ENCODE measurements at places on chromosomes 13 and 19. TPM values are rescaled to one million over a fixed set of nuclear protein-coding genes. Genes with fewer than 3 reads are reported as not detected.

MOB3A gene
- 235 TPM for total RNA-seq

DNA sequence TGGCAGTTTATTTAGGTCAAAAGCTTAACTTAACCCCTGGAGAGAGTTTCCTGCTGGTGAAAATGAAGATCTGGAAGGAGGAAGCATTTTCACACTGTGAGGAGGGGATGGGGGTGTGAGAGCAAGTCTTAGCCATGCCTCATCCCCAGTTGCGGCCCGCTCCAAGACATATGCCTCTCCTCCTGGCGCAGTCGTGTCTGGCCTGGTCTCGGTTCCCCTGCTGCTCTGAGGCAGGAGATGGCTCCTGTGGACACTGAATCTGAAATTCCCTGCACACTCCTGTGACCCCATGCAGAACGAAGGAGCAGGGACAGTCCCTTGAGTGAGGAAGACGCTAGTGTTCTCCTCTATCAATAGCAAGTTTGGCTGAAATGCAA lies 360 bp upstream of the ZNF69 start:
- peak overlapping the region; percentile 74 for H3K27ac ChIP-seq
- peaks cover 21% of the 10 kb centered on the region for H3K4me1 ChIP-seq
- peak overlapping the region; percentile 81 for H3K4me3 ChIP-seq
- no peak for DNase-seq
- H3K27me3 ChIP-seq: peaks cover 7% of the 10 kb centered on the region

DPF1 gene
- total RNA-seq: 0.29 TPM

GRCh38 chr19:54430306-54431254 lies 15.3 kb downstream of the TTYH1 start:
- no peak overlapping the region for H3K27ac ChIP-seq
- peaks cover 8% of the 10 kb centered on the region for H3K27me3 ChIP-seq
- H3K4me3 ChIP-seq: no peak overlapping the region
- peak; percentile 46 for DNase-seq
- H3K4me1 ChIP-seq: peaks cover 14% of the 10 kb centered on the region

ZSWIM9 gene
- total RNA-seq: 9.0 TPM

LRRC25 gene
- 0.53 TPM for total RNA-seq

- H3K4me1 ChIP-seq: peaks cover 46% of the 10 kb centered on the region
- H3K27ac ChIP-seq: no peak overlapping the region
- H3K4me3 ChIP-seq: peak overlapping the region; percentile 69
Measured at GRCh38 chr19:10514211-10515145, 2.8 kb downstream of the S1PR5 start.

GRCh38 chr19:41529484-41530183 lies 46.3 kb upstream of the CEACAM21 start:
- no peak for DNase-seq
- H3K4me1 ChIP-seq: peaks cover 60% of the 10 kb centered on the region
- H3K36me3 ChIP-seq: peaks cover 25% of the 10 kb centered on the region
- H3K27me3 ChIP-seq: peaks cover 40% of the 10 kb centered on the region

GRCh38 chr13:98648686-98649085 lies 71.8 kb upstream of the STK24 start:
- no peak overlapping the region for H3K27ac ChIP-seq
- H3K4me1 ChIP-seq: peaks cover 2% of the 10 kb centered on the region
- H3K36me3 ChIP-seq: no peaks in the 10 kb centered on the region
- no peak overlapping the region for H3K4me3 ChIP-seq
- no peak for DNase-seq

ZNF492 gene
- total RNA-seq: 2.1 TPM

GRCh38 chr13:84569366-84569765 lies 687.1 kb upstream of the SLITRK1 start:
- H3K4me1 ChIP-seq: no peaks in the 10 kb centered on the region
- DNase-seq: no peak
- H3K27me3 ChIP-seq: no peaks in the 10 kb centered on the region
- H3K36me3 ChIP-seq: no peaks in the 10 kb centered on the region
- H3K27ac ChIP-seq: no peak overlapping the region

GRCh38 chr19:35404879-35405622 lies 34.2 kb downstream of the GPR42 start:
- peaks cover 2% of the 10 kb centered on the region for H3K4me1 ChIP-seq
- no peak overlapping the region for H3K27ac ChIP-seq
- H3K4me3 ChIP-seq: no peak overlapping the region
- H3K27me3 ChIP-seq: peaks cover 12% of the 10 kb centered on the region
- H3K36me3 ChIP-seq: no peaks in the 10 kb centered on the region

DNA sequence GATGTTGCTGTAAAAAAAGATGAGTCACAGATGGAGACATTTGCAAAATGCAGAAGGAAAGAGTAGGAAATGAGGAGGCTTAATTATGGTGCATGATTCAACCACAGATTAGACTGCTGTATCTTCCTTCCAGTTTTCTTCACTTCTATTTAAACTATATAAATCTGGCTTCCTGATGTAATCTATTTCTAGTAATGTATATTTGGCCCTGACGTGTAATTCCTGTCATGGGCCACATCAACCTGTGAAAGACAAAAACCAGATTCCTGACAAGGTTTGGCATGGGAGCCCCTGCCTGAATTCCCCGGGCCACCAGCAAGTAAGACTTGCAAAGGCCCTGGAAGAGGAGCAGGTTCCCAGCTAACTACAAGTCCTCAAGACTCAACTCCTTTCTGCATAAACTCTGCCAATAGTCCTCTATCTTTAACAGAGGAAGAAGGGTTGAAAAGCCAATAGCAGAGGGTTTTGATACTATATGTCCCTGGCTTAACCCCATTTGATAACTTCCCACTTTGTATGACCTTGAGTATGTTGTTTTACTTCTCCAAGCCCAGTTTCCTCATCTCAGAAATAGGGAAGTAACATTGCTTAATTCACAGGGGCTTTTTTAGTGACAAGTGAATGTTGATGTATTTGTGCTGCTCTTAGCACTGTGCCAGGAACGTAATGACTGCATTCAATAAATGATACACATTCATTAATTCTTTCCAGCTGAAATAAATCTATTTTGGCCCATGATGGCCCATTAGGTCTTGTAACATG lies 172.7 kb downstream of the SPRY2 start:
- no peaks in the 10 kb centered on the region for H3K27me3 ChIP-seq
- H3K27ac ChIP-seq: no peak overlapping the region
- no peaks in the 10 kb centered on the region for H3K36me3 ChIP-seq
- H3K4me1 ChIP-seq: peaks cover 2% of the 10 kb centered on the region

DNA sequence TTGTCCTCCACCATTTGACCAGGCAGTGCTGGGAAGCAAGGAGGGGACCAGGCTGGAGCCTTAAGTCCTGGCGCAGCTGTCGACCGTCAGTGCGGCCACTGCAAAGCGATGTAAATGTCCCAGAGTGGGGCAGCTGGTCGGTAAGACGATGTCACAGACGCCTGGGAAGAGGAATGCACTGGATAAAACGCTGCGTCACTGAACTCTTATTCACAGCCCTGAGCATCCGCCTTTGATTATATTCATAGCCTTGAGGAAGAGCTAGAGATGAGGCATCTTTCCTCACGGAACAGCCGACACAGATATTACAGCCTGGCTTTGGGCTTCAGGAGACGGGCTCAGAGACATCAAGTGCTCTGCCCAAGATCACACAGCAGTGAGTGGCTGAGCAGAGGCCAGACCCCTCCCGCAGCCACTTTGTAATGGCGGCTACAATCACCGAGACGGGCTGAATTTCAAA lies 17.6 kb upstream of the TUBGCP3 start:
- H3K27ac ChIP-seq: no peak overlapping the region
- no peaks in the 10 kb centered on the region for H3K36me3 ChIP-seq
- H3K4me1 ChIP-seq: peaks cover 11% of the 10 kb centered on the region

- H3K4me1 ChIP-seq: peaks cover 66% of the 10 kb centered on the region
- H3K27ac ChIP-seq: peak overlapping the region; percentile 99
- DNase-seq: no peak
- H3K27me3 ChIP-seq: no peaks in the 10 kb centered on the region
- peaks cover 62% of the 10 kb centered on the region for H3K36me3 ChIP-seq
- H3K4me3 ChIP-seq: peak overlapping the region; percentile 100
Measured at GRCh38 chr19:55386493-55386971, 800 bp downstream of the RPL28 start.

DNA sequence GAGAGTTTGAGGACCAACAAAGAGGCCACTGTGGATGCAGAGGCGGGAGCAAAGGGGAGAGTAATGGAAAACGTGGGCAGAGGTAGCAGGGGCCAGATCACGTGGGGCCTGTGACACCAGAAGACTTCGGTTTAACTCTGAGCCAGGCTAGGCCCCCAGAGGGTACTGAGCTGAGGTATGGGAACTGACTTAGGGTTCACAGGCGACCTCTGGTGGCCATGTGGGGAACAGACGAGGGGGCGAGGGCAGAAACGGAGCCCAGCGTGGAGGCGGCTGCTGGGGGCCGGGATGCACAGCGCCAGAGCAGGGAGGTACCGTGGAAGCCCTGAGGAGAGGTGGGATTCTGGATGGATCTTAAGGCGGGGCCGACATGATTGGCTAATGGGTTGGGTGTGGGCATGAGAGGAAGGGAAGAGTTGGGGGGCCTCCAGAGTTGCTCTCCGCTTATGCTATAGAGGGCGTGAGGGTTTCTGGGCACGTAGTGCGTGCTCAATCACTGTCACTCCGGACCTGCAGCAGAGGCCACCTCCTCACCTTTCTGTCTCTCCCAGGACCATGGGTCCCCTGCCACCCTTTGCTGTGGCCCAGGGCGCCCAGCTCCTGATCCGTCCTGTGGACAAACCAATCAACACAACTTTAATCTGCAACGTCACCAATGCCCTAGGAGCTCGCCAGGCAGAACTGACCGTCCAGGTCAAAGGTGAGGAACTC lies 13.7 kb downstream of the PVR start:
- peak; percentile 76 for DNase-seq
- no peaks in the 10 kb centered on the region for H3K27me3 ChIP-seq
- H3K36me3 ChIP-seq: no peaks in the 10 kb centered on the region
- no peak overlapping the region for H3K27ac ChIP-seq
- H3K4me3 ChIP-seq: no peak overlapping the region
- H3K4me1 ChIP-seq: peaks cover 6% of the 10 kb centered on the region

GRCh38 chr19:6590258-6590826 lies 608 bp downstream of the CD70 start:
- H3K27me3 ChIP-seq: peaks cover 28% of the 10 kb centered on the region
- H3K4me1 ChIP-seq: peaks cover 66% of the 10 kb centered on the region
- peak; percentile 29 for DNase-seq
- peak overlapping the region; percentile 87 for H3K4me3 ChIP-seq
- H3K36me3 ChIP-seq: peaks cover 15% of the 10 kb centered on the region

DNA sequence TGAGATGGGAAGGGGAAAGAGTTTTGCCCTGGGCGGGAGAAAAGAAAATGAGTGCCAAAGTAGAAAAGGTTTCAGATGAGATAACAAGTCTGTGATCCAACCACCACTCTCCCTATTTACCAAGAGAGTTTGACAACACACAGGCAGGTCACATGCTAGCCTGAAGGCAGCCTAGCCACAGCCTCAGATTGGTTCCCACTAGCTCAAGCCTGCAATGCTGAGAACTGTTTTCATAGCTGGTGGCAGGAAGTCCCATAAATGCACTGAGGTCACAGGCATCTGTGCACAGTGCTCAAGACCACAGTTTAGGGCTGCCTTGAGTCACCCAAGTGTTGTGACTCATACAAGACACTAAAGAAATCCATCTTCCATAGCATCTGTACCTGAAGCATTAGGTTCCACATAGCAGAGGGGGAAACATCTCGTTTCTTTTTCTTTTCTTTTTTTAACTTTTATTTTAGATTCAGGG lies 18.5 kb upstream of the POP4 start:
- H3K36me3 ChIP-seq: peaks cover 5% of the 10 kb centered on the region
- peaks cover 31% of the 10 kb centered on the region for H3K27me3 ChIP-seq
- H3K4me1 ChIP-seq: peaks cover 19% of the 10 kb centered on the region
- DNase-seq: peak; percentile 83

PEG3 gene
- 0.05 TPM for total RNA-seq

- peak overlapping the region; percentile 97 for H3K27ac ChIP-seq
- DNase-seq: no peak
- peak overlapping the region; percentile 75 for H3K4me3 ChIP-seq
- H3K36me3 ChIP-seq: no peaks in the 10 kb centered on the region
Measured at GRCh38 chr19:5826531-5827341, 12.8 kb downstream of the FUT6 start.

DNA sequence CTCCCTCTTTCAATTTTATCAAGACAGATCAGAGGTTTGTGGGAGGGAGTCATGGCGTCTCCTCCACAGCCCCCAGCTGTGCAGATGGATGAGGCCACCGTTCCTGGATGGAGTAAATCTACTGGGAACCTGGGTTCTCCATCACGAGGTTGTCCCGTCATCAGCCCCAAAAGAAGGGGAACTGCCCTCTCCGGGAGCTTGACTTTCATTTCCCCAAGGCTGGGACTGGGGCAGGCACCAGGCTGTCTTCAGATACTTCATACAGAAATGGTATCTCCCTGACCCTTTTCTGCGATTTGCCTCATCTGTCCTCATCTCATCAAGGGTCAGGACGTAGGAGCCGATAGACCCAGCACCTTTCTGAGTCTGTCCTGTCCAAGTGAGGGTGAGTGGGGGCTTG lies 9.8 kb downstream of the LILRB2 start:
- no peak for DNase-seq
- H3K4me3 ChIP-seq: no peak overlapping the region
- no peaks in the 10 kb centered on the region for H3K36me3 ChIP-seq
- no peak overlapping the region for H3K27ac ChIP-seq
- H3K27me3 ChIP-seq: peaks cover 28% of the 10 kb centered on the region
- H3K4me1 ChIP-seq: no peaks in the 10 kb centered on the region

DNA sequence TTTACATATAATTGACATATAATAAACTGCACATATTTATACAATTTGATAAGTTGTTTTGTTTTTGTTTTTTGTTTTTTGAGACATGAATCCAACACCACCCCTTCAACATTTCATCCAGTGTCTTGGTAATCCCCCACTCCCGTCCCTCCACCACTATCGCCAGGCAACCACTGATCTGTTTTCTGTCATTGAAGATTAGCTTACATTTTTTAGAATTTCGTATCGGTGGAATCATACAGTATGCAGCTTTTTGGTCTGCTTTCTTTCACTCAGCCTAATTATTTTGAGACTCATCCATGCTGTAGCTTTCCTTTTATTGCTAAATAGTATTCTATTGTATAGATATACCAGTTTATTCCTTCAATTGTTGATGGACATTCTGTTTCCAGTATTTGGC lies 94.1 kb upstream of the FRY start:
- peaks cover 15% of the 10 kb centered on the region for H3K27me3 ChIP-seq
- no peaks in the 10 kb centered on the region for H3K4me1 ChIP-seq
- no peak overlapping the region for H3K4me3 ChIP-seq
- DNase-seq: no peak
- H3K27ac ChIP-seq: no peak overlapping the region
- H3K36me3 ChIP-seq: no peaks in the 10 kb centered on the region

DNA sequence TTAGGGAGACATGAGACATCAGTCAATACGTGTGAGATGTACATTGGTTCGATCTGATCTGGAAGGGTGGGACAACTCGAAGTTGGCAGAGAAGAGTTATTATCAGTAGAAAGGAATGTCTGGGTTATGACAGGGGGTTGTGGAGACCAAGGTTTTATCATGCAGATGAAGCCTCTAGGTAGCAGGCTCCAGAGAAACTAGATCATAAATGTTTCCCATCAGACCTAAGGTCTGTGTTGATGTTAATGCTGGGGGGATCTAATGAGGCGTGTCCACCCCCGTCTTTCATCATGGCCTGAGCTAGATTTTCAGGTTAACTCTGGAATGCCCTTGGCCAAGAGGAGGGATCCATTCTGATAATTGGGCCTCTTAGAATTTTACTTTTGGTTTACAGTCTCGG lies 187.0 kb upstream of the KL start:
- no peak overlapping the region for H3K4me3 ChIP-seq
- H3K36me3 ChIP-seq: peaks cover 4% of the 10 kb centered on the region
- no peak overlapping the region for H3K27ac ChIP-seq
- H3K4me1 ChIP-seq: peaks cover 11% of the 10 kb centered on the region
- H3K27me3 ChIP-seq: no peaks in the 10 kb centered on the region
